Ammon's horn (tissue), 1 donor: ENCODE measurements at places on chromosomes 2 and 18.

DNA sequence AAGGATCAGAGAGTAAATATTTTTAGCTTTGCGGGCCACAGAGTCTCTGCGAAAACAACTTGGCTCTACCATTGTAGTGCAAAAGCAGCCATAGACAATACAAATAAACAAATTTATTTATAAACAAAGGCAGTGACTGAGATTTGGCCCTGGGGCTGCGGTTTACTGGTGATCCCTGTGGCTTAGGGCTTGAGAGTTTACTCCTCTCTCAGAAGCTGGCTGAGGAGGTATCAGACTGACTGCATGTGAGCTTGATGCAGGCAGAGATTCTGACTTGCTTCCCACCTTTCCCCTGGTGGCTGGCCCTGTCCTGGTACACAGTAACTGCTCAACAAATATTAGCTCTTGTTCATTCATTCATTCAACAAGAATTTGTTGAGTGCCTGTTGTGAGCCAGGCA lies 81.5 kb downstream of the PRKCE start:
- DNase-seq, result no peak

DNA sequence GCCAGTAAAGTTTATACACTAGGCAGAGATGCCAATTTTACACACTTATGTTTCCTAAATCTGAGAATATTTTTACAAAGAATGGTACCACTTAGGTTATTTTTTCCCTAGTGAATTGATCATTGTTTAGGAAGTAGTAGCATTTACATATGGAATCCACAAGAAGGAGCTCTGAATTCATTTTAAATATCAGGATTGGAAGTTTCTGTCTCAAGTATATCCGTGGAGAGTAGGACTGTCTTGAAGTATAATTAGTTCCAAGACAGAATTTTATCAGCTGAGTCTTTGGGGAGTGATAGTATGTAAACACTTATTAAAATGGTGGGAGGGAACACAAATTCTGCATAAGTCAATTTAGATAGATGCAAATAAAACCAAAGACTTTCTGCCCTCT lies 82.3 kb upstream of the FAM98A start:
- no peak for DNase-seq

DNA sequence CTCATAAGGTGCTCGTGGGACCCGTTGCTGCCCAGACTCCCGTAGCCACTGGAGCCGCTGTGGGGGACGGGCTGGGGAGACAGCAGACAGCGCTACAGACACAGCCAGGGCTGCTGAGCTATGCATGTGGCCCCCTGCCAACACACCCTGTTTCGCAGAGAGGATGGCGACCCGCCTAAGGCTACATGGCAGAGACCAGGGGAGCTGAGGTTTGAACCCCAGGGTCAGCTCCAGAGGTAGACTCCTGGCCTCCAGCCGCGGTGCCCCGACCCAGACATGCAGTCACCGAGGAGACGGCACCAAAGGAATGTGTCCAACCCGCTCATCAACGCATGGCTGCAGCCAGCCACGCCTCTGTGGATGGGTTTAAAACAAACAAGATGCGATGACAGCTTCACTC lies 21.0 kb upstream of the HES6 start:
- DNase-seq, result no peak

DNA sequence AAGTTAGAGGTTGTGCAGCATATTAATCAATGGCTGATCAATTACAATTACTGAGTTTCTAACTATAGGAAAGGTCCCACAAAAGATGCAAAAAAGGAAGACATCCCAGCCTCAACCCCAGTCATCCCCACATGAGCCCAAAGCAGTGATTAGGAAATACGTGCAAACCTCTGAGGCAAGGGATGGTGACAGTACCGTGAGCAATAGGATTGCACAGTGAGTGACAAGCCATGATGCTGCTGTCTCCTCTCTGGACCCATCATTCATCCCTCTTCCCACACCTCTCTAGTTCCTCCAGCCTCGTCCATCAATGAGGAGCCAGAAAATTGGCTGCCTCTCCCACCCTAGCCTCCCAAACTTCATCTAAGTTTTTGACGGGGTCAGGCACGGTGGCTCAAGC lies 4.0 kb upstream of the SLC11A1 start:
- DNase-seq, result no peak

- no peak for DNase-seq
These were observed 89.2 kb upstream of the FAM117B start for GRCh38 chr2:202545523-202545922.

GRCh38 chr2:46062637-46063412 lies 234.4 kb upstream of the EPAS1 start:
- DNase-seq, result peak; percentile 83

GRCh38 chr2:182894174-182894573 lies 27.7 kb upstream of the FRZB start:
- DNase-seq, result no peak

DNA sequence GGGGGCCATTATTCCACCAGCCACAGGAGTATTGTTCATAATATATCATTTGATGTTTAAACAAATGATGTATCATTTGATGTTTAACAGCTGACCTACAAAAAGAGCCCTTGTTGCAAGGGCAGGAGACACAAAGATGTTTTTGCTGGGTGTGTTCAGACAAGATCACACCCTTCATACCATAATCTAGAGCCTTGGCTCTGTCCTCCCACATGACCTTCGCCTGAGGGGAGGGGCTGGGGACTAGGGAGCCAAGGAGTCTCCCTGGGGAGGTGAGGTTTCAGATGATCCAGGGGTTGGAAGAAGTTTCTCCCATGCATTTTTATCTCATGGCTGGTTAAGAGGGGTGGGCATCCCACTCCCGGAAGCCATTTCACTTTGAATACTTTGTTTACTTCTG lies 33.5 kb downstream of the CDC42EP3 start:
- DNase-seq, result no peak

GRCh38 chr2:108026092-108026794 lies 39.9 kb downstream of the SLC5A7 start:
- DNase-seq, result no peak

DNA sequence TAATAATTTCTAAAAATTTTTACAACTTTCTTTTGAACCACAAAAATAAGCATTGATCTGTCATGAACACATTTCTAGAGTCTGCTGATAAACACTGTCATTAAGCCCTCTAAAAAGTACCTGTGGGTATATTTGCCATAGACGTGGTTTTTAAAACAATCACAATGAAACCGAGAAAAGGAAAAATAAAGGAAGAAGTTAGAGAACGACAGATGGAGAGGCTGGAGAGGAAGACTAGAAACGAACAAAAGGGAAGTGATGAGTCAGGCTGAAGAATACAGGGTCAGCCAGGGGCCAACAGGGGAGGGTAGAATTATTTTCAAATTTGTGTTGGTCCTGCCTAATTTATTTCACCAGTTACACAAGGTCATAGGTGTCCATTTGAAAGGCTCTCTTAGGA lies 62.0 kb downstream of the MYL12B start:
- DNase-seq, result no peak

GRCh38 chr2:5587766-5588165 lies 104.4 kb upstream of the SOX11 start:
- peak; percentile 12 for DNase-seq

- no peak for DNase-seq
These were observed 30.2 kb downstream of the MTA3 start for GRCh38 chr2:42598656-42599055.

DNA sequence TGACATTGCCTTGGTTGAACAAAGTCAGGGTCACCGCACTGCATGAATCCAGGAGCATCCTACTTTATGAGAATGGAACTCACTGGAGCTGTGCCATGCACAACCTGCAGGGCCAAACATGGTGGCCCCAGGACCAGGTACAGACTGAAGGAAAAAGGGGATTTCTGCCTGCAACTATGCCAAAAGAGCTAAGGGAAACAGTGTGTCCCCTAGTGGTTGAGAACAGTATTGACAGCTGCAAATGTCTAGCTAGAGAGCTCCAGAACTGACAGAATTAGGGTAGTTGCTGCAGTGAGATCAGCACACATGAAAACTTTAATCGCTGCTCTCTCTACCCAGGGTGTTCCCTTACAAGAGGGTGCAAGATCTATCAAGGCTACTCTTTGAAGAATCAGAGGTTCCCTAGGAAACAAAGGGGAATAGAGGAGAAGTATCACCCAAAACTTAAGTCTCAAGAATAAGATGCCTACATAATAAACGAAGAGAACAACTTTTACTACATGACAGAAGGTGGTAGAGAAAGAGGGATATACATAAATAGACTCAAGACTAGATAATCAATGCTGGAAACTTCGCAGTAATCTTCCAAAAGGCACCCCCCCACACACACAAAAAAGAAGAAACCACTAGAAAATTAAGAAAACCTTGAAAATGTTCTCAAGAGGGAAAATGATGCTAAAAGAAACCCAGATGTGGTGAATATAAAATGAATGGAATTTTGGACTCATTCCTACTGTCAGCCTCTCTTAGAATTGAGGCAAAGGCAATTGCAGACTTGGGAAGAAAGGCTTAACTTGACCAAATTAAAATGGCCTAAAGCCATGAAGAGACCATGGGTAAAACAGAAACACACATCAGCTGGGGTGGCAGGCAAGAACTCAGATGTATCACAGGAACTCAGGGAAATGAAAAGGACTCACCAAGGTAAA lies 43.6 kb upstream of the IHH start:
- DNase-seq, result peak; percentile 16

DNA sequence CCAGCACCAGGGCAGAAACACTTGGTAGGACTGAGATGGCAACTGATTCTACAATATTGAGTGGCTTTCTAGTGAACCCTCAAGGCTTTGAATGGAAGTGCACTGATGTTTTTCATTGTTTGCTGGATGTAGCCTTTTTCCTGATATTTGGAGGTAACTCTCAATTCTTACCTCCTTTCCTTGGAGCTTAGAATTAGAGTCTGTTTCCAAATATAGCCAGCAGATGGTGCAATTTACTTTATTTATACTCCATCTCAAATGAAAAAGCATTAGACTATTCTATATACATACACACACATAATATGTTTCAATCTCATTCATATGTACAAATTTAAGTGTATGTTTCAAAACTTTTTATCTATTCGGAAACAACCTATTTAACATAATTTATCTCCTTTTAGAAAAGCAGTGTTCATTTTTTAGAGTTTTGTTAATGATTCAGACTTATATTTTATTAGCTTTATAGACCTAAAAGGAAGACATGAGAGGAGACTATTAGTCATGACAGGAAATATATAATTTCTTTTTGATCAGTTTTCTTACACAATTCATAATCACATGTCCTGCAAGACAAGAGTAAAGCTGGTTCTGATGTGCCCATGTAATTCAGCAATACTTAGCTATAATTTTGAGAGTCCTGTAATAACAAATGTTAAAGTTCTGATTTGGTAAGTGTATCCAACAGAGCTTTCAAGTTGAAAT lies 124.8 kb downstream of the NUP35 start:
- no peak for DNase-seq
